ENCODE measurements at places on chromosomes 7 and 10.

GRCh38 chr7:102914585-102914984 lies 1.8 kb downstream of the LRRC17 start:
- DNase-seq: no peak

- DNase-seq: no peak
Measured at GRCh38 chr7:110612680-110613079, 478.2 kb upstream of the LRRN3 start.

GRCh38 chr7:27586825-27587224 lies 75.9 kb downstream of the HIBADH start:
- no peak for DNase-seq

- DNase-seq: no peak
Measured at GRCh38 chr7:32043688-32044087, 26.5 kb downstream of the PDE1C start.

- DNase-seq: no peak
Measured at GRCh38 chr10:4515721-4516120, 310.3 kb upstream of the AKR1E2 start.

DNA sequence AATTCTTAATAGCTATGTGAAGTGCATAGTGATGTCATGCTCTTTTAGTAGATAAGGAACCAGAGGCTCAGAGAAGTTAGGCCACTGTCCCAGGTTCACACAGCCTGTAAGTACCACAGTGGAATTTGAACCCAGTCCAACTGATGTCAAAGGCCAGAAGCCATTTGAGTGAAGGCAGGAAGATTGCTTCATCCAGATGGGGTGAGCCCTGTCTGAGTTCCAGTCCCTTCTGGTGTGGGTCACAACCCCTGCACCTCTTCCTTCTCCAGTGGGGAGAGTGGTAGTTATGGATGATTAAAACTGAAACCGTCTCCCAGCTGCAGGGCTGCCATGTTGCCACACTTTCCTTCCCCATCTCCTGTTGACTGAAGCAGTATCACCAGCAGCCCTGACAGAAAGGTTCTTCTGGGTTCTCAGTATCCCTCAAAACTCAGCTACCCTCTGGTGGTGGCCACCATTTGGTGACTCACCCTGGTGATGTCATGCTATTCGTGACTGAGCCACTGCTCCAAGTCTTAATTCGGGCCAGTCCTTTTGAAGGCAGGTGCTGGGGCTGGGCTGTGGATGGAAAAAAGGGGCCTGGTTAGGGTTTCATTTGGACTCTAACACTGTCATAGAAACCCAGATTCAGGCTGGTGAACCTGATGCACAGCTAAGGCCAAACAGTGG lies 1.5 kb upstream of the C10orf95 start:
- DNase-seq: peak; percentile 41

- DNase-seq: no peak
Measured at GRCh38 chr10:49197171-49197570, 9.0 kb upstream of the TMEM273 start.

GRCh38 chr7:151727579-151728285 lies 149.2 kb downstream of the PRKAG2 start:
- no peak for DNase-seq

DNA sequence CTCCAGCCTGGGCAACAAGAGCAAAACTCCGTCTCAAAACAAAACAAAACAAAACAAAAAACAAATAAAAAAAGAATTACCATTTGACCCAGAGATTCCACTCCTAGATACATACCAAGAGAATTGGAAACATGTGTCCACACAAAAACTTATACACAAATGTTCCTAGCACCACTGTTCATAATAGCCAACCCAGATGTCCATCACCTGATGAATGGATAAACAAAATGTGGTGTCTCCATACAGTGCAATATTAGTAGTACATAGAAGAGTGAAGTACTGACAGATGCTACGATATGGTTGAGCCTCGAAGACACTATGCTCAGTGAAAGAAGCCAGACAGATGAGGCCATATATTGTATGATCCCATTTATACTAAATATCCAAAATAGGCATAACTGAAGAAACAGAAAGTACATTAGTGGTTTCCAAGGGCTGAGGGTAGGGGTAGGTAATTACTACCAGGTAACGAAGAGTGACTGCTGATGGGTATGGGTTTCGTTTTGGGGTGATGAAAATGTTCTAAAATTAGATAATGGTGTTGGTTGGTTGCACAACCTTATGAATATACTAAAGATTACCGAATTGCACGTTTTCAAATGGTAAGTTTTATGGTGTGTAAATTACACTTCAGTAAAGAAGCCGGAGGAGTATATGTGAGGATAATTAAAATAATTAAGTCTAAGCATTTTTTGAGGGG lies 20.0 kb downstream of the MYO1G start:
- DNase-seq: peak; percentile 10

- no peak for DNase-seq
Measured at GRCh38 chr10:124449170-124450011, 444 bp downstream of the NKX1-2 start.

GRCh38 chr10:31972519-31973041 lies 43.9 kb upstream of the ARHGAP12 start:
- DNase-seq: no peak

DNA sequence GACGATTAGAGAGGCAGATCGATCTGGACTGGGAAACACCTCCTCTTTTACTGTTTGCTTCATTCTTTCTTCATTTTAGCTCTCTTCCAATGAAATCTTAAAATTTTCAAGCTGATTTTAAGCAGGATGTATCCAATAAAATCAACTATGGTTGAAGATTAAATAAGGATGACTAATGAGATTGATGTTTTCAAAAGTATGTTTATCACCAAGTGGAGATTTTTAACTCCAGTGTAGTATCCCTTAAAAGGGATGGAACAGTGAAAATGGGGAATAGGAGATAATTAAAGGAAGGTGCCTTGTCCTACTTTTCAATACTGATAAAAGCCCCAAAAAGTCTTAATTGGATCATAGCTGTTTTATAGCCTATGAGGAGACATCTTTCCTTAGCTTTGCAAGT lies 11.6 kb upstream of the LIPF start:
- no peak for DNase-seq

DNA sequence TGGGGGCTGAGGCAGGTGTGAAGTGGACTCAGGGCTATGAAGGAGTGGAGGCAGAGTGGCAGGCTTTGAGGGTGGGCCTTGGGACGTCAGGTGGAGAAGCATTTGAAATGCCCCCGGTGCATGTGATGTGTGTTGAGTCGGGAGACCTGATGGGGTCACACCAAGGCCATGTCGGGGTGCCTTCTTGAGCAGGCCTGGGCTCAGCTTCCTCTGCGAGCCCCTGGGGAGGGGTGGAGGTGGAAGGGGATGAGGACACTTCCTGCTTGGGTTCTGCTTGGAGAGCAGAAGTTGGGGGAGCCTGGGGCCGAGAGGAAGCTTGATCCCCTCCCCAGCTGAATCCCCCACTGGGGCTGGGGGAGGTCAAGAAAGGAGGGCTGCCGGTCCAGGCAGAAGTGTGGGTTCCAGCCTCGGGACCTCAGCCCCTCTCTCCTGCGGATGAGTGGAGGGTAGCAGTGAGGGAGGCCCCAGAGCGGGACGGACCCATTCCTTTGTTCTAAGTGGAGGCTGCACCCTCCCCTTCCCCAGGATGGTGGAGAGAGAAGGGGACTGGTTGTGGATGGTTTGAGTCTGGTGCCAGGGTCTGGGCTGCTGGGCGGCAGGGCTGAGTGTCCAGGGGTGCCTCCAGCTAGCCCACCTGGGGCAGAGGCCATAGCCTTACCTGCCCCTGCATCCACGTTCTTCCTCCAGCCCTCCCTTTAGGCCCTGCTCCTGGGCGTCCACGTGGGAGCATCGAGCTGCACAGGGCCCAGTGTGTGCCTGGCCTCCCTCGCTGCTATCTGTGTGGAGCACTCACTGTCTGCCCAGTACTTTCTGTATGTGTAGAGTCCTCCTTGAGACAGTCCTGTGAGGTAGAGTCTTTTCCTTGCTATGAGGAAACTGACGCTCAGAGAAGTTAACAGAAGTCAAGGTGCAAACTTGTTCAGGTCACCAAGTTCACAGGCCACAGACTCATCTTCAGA lies 36.7 kb downstream of the PRF1 start:
- no peak for DNase-seq

GRCh38 chr7:136956671-136957070 lies 88.2 kb downstream of the CHRM2 start:
- no peak for DNase-seq

- DNase-seq: no peak
Measured at GRCh38 chr10:43254881-43255633, 11.8 kb downstream of the RASGEF1A start.

DNA sequence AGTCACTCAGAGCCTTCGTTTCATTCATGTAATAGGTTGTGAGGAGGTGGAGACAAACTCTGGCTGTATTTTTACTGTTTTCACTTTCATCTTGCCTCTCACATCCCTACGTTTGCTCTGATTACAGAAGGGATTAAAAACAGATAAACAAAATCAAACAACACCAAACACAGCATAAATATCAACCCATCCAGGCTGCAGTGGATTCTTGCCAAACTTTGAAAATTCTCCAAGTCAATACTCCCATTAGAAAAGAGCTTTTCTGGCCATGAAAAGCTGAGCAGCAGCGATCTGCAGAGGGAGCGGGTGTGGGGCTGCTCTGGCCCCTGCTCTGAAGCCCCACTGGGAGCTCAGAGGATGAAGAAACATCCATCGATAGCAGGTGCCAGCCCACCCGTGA lies 283.2 kb downstream of the WDR37 start:
- DNase-seq: no peak

DNA sequence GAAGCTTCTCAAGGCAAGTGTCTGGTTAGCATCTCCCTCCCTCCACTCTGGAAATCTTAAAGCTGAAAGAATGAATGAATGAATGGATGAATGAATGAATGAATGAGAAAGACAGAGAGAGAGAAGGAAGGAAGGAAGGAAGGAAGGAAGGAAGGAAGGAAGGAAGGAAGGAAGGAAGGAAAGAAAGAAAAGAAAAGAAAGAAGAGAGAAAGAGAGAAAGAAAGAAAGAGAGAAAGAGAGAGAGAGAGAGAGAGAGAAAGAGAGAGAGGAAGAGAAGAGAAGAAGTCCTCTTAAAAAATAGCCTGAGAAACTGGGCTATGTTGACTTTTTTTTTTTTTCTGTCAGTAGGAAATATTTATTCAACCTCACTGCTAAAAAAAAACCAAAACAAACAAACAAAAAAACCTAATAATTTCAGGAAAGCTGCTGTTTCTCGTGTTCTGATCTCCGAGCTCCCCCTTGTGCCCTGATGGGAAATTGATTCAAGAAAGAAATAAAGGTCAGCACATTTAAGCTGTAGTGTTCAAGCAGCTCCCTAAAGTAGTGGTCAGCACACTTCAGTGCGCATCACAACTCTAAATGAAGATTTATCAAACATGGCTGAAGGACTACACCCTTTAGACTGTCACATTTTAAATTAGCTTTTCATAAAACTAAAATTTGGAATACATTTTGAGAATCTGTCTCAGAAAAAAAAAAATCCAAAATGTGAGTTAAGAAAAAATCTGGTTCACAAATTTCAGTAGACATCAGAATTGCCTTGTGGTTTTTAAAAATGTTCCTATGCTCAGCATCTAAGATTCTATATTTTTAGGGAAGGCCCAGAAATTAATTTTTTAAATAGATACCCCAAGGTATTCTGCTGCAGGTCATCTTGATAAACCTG lies 154.3 kb downstream of the ELAPOR2 start:
- no peak for DNase-seq

DNA sequence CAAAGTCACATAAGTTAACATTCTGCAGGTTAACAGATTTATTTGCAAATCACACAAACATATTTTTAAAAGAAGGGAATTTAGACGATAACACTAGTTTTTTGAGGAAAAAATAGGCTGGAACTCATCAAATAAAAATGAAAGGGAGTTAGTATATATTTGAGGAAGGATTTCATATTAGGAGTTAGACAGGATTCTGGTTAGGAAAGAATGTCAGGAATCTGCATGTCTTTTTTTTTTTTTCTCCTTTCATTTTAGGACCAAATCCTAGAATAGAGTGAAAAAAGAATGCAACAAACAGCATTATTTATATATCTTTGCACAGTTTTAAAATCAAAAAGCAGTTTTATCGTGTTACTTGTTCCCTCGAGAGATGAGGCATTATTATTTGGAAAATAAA lies 8.9 kb upstream of the TRDMT1 start:
- no peak for DNase-seq

- no peak for DNase-seq
Measured at GRCh38 chr10:64368298-64368697, 847.1 kb downstream of the REEP3 start.

DNA sequence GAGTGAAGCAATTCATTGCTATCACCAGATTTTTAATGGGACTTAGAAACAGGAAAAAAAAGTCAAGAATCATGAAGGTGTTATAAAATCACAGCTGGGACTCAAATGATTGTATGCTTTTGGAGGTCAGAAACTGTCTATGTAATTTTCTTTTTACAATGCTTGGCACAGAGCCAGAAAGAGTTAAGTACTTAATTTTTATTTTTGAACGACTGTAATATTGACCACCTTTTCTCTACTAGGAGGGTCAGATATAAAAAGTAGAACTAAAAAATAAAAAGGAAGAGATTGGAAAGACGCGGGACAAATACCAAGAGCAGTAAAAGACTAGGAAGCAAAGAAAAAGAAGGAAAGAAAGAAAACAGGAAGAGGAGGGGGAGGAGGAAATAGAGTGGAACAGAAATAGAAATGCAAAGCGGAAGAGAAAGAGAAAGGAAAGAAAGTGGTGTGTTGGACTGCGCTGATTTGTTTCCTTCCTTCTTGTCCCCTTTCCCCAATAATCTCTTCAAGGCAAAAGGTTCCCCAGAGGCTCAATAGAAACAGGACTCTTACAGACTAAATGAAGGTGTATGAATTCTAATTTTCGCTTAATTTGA lies 23.2 kb upstream of the C1GALT1 start:
- no peak for DNase-seq

DNA sequence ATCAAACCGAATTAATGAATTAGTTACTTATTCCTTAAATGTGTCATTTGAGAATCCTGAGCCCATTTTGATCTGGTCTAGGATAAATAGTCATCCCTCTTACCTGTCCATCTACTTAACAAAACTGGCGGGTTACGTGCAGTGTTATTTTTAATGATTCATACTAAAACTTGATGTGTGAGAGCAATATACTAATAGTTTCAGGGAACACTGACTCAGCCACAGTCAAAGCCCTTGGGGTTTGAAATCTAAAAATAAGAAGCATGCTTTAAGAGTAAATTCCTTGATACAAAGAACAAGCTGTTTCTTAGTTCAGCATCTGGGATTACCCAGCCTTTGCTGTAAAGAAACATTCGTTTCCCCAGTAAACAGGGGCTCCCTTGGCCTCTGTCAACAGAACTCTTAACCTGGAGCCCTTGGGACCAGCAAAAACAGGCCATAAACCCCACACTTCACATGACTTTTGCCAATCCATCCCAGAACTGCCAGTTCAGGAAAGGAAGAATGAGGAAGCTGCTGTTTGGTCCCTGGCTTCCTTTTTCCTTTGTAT lies 370.6 kb upstream of the IGFBP3 start:
- no peak for DNase-seq

DNA sequence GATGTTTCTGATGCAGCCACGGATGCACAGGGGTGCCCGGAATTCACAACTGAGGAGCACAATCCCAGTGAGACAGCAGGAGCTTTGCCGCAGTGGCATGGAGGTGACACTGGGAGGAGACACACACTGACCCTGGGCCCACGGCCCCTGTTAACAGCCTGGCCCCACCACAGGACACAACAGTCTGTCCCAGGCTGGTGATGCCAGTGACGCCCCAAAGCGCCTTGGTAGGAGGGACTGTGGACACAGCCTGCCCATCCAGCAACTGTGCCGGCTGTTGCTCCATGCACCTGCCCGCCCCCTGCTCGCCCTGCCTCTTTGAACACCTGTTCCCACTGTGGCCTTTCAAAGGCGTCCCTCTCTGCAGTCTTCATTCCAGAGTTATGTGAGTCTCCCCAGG lies 49.8 kb downstream of the KLF6 start:
- DNase-seq: peak; percentile 20

- no peak for DNase-seq
Measured at GRCh38 chr10:131983780-131984179, 2.1 kb upstream of the BNIP3 start.

GRCh38 chr7:117017017-117017451 lies 63.7 kb downstream of the ST7 start:
- no peak for DNase-seq

Measured in CD4-positive, alpha-beta T cell treated with Interleukin-17A for 1 hour (primary cell).